ENCODE measurements at places on chromosomes 16 and 17.

DNA sequence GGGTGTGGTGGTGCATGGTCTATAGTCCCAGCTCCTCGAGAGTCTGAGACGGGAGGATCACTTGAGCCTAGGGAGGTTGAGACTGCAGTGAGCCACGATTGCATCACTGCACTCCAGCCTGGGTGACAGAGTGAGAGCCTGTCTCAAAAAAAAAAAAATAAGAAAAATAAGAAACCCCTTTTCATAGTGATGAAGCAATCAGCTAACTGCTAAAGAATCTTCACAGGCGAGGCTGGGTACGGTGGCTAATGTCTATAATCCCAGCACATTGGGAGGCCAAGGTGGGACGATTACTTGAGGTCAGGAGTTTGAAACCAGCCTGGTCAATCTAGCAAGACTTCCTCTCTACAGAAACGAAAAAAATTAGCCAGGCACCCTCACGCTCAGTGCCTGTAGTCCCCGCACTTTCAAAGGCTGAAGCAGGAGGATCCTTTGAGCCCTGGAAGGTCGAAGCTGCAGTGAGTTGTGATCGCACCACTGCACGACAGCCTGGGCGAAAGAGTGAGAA is 760 bp downstream of the SLFN12L start:
- no peak for DNase-seq

DNA sequence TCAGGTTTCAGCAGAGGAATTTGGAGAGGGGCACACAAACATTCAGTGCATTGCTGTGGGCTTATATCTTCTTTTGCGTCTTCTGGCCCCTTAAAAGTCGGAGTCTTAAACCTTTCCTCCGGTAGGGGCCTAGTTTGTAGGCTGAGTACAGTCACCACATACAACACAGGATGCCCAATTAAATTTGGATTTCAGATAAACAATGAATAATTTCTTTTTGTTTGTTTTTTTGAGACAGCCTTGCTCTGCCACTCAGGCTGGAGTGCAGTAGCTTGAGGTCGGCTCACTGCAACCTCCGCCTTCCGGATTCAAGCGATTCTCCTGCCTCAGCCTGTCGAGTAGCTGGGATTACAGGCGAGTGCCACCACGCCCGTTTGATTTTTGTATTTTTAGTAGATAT is 26.7 kb upstream of the ADORA2B start:
- DNase-seq: no peak

GRCh38 chr16:69340095-69340644 is 598 bp downstream of the NIP7 start:
- no peak for DNase-seq

DNA sequence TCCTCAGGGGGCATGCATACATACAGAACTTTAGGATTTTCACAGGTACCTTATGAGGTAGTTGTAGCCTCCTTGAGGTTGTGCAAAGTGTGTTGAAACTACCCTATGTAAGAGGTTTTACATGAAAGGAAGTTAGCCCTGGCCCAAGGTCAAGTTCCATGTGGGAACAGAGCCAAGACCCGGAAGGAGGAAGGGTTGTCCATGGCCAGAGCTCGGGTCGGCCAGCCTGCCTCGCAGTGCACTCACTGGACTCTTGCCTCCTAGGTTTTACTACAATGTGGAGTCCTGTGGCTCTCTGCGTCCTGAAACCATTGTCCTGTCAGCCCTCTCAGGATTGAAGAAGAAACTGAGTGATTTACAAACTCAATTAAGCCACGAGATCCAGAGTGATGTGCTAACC is 8.2 kb downstream of the POLR2C start:
- DNase-seq: no peak

DNA sequence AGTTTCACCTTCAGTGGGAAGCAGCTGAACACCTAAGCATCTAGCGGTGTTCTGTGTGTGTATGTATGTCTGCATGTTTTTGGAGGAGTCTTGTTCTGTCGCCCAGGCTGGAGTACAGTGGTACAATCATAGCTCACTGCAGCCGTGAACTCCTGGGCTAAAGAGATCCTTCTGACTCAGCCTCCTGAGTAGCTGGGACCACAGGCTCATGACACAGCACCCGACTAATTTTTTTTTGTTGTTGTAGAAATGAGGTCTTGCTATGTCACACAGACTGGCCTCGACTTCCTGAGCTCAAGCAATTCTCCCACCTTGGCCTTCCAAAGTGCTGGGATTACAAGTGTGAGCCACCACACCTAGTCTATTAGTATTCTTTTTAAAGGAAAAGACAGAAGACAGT is 30.2 kb upstream of the FAAP100 start:
- no peak for DNase-seq

DNA sequence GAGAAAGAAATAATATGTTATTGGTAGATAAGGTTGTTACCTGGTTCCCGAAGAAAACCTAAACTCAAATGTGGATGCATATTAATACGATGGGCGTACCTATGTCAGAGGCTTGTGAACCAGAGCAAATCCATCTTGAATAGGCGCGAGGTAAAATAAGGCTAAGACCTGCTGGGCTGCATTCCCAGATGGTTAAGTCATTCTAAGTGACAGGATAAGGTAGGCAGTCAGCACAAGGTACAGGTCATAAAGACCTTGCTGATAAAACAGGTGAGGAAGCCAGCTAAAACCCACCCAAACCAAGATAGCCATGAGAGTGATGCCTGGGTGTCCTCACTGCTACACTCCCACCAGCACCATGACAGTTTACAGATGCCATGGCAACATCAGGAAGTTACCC is 1400.1 kb downstream of the CDH8 start:
- no peak for DNase-seq

DNA sequence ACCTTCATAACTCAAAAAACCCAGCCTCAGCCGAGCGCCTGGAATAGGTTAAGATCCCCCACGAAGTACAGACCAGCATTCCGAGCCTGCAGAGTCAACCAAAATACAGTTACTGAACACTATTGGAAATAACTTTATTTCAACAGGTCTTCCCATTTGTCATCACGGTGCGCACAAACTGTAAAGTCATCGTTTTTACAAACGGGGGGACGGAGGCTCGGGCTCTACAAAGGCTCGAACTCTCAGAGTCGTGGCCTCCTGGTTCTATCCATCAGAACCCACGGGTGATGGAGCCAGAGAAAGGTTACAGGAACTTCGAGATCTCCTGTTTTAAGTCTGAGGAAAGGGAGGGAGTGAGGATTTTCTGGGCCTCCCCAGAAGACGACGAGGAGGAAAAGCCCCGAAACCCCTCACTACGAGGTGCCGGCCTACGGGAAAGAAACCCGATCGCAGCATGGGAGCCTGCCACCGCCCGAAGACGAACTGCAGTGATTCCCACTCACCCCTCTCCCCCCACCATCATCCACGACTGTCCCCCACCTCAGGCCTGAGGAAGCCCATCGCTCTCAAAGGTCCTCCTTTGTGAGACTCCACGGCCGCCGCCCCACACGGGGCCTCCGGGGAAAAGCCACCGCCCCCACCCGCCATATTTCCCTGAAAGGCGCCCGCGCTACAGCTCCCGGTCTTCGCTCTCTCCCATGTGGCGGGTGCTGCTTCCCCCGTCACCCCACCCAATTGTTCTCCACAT is 917 bp downstream of the YWHAE start:
- no peak for DNase-seq

GRCh38 chr17:6471531-6472465 is 27.5 kb downstream of the PIMREG start:
- DNase-seq: no peak

- DNase-seq: no peak
These were observed 34.1 kb upstream of the SLC38A10 start for GRCh38 chr17:81328978-81329926.

DNA sequence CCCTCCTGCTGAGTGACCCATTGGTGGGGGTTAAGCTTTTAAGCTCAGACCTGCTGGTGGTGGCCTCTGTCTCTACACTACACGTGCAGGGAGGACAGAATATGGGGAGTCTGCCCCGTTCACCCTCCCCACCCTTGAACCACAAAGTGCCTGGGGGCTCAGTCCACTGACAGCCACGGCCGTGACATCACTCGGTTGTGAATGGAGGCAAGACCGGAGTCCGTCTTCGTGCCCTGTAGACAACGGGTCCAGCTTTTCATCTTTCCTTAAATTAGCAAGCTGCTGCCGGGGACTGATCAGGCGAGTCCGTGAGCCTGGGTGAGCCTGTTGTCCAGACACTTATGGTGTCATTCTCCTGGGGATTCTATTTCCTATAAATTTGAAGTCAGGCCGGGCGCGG is 67.4 kb downstream of the CRISPLD2 start:
- DNase-seq: no peak

DNA sequence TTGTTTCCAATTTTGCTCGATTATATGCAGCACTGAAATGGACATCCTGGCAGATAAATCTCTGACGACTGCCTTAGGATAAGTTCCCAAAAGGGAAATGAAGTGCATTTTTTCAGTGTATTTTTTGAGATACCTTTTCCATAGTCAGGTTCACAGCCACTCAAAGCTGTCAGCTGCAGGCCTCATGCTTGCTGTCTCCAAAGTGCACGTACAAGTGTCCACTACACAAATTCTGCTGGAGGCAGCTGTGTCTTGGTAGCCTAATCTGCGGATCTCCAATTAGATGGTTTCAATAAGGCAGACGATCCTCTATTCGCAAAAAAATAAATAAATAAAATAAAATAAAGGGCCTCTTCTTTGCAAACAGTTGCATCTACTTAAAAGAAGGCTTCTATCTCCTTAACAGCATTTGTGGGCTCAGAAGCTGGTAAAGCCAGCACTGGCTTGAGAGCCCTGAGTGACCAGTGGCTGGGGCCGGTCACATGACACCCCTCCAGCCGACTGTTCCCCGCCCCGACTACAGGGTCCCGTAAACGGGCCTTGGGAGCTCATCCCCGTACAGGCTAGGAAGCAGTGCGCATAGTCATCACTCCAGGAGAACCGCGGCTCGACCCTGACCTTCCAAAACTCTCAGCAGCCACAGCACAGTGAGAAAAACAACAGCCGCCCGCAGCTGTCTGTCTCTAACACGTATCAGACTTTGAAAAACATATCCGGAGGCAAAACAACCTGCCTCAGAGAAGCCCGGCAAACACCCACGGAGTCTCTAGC is 18.8 kb downstream of the RPH3AL start:
- no peak for DNase-seq

DNA sequence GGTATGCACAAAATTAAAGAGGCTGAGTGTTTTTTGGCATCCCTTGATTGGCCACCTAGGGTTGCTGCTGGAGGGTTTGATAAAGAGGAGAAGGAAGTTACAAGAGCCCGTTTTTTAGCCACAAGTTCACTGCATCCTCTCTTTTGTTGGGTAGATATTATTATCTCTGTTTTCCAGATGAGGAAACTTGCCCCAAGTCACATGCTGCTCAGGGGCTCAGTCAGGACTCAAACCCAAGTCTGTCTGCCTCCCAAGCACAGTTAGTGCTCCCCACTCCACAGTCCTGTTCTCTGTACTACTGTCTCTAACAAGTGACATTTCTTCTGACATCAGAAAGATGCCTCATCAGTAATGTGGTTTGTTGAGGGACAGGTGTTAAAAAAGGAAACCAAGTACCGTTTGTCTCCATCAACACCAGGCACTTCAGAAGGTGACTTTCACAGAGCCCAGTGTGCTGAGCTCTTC is 1.4 kb downstream of the NT5M start:
- DNase-seq: no peak

DNA sequence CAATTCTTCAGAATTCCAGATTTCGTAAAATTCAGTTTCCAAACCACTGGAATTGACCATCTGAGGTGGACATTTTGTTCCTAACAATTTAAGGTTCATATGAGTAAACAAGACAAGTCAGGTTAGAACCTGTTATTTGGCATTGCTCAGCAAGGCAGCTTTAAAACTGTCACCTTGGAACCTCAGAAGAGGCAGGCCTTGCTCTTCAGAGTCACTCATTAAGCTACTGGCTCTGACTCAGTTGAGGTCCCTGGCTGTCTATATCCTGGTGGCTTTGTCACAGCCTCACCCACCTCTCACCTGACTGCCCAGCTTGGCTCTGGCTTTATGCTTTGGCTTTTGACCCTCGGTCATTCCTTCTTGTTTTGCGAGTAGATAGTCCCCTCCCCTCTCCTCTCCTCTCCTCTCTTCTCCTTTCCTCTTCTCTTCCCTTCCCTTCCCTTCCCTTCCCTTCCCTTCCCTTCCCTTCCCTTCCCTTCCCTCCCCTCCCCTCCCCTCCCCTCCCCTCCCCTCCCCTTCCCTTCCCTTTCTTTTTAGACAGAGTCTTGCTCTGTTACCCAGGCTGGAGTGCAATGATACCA is 238.4 kb downstream of the SHISA9 start:
- no peak for DNase-seq

GRCh38 chr17:67372751-67373150 is 4.3 kb upstream of the PITPNC1 start:
- no peak for DNase-seq

Measured in renal cortex interstitium (tissue), 15 donors.